ENCODE measurements at places on chromosomes 4 and X.
A peak's percentile ranks its signal among the peaks of the same experiment; 100 is the strongest.

- DNase-seq, result no peak
Measured at GRCh38 chrX:148314876-148315275, 185.5 kb upstream of the AFF2 start.

- DNase-seq, result no peak
Measured at GRCh38 chr4:122150931-122151330, 1.2 kb upstream of the BLTP1 start.

GRCh38 chr4:34193451-34194154, 2050.7 kb downstream of the ARAP2 start:
- DNase-seq, result peak; percentile 39

GRCh38 chrX:29432534-29432933, 782.8 kb upstream of the MAGEB2 start:
- DNase-seq, result peak; percentile 17

- no peak for DNase-seq
Measured at GRCh38 chr4:56857601-56858309, 36.3 kb upstream of the SPINK2 start.

- peak; percentile 12 for DNase-seq
Measured at GRCh38 chr4:33025236-33025635, 2305.1 kb downstream of the PCDH7 start.

DNA sequence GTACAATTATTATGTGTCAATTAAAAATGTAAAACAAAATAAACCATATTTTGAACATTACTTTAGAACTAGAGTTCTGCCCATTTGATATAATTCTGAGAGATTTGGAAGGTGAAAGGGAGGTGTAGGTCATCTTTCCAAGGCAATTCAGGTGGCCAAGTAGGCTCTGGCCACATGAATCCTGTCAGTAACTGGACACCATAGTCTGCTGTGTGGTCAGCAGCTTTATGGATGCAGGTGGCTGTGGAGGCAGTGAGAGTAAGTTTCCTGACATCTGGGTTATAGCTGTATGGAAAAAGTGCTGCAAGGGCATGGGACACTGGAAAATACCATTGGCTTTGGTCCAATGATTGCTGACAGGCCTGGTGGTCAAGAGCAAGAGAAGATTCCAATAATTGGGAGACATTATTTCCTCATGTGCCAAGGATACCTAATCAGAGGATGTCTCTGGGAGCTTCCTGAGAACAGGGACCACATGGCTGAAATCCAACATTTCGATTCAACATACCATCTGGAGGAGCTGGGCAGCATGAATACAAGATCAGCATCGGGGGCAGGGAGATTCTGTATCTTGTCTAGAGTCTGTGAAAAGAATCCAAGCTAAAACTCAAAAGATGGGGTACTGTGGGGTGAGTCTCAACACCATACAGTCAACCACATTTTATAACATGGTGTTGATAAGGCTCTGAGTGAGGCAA, 523.1 kb downstream of the MID1IP1 start:
- DNase-seq, result no peak

DNA sequence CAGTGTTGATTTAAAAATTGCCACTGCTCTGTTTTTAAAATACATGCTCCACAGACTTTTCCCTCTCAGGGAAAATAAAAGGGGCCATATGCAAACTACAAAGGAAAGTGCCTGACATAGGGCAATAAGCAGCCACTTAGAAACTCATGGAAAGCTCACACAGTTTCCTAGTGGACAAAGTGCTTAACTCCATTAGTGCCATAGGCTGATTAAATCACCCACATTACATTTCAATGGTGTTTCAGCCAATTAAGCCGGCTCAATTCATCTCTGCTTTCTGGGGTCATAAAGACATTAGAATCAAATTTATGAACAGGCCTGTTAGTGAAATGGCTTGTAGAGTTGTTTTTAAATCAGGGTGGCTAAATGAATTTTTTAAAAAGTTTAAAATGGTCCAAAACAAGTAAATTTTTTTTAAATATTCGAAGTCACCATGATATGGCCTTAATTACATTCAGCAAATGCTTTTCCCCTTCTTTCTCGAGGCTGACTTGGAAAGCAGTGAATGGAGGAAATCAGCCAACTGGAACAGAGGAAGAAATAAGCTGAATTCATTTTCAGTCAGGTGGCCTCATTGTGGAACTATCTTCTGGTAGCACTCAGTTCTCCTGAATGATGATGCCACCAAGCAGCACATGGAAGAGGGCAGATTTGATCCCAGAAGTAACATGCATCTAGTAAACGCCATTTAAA, 2305.1 kb upstream of the AGA start:
- no peak for DNase-seq

DNA sequence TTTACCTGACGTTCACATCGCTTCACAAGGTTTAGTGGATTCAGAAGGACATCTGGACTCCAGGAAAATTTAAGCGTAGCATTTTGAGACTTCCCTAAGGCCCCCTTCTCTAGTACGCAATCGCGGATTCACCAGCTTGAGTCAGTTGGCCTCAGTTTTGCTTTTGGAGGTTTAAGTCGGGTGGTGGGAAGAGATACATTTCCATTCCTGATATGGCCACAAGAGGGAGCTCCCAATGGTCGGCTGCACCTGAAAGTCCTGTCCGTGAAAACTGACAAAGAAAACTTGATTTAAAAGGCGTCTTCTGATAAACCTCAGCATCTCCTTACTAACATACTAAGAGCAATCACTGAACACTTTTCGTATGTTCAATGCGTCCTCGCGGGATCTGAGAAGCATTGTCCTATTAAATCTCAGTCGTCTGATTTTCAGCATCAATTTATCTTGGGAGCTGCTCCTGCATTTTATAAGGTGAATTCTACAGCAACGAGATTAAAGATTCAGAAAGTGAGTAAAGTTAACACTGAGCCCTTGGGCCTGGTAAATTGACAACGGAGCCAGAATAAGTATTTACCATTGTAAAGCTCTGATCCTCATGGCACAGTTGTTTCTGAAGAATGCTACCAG, 50.6 kb downstream of the LGI2 start:
- peak; percentile 52 for DNase-seq

DNA sequence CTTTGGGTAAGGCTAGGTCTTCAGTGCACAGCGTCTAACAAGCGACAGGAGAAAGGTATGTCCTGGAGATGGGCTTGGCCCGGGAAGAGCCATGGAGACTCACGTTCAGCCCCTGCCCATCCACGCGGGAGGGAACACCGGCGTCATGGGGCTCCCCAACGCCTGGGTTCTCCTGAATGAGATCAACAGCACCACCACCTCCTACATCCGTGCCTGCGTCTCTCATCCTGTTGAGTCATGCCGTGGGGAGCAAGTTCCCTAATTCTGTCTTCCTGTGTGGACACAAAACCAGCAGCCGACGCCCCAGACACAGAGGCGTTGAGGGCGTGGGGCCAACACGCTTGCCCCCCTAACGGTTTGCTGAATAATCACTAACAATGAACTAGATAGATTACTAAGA, 20.1 kb upstream of the IL3RA start:
- no peak for DNase-seq

DNA sequence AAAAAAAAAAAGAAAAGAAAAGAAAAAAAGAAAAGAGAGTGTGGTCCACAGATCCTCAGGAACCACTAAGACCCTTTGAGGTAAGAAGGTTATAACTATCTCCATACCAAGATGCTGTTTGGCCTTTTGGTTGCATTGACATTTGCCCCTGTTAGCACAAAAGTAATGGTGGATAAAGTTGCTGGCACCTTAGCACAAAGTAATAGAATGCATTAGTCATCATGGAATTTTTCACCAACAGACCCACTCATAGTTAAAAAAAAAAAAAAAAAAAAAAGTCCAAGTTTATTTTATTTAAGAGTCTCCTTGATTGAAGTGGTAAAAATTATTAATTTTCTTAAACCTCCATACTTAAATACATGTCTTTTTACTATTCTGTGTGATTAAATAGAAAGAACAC, 78.4 kb upstream of the RBPJ start:
- peak; percentile 21 for DNase-seq

DNA sequence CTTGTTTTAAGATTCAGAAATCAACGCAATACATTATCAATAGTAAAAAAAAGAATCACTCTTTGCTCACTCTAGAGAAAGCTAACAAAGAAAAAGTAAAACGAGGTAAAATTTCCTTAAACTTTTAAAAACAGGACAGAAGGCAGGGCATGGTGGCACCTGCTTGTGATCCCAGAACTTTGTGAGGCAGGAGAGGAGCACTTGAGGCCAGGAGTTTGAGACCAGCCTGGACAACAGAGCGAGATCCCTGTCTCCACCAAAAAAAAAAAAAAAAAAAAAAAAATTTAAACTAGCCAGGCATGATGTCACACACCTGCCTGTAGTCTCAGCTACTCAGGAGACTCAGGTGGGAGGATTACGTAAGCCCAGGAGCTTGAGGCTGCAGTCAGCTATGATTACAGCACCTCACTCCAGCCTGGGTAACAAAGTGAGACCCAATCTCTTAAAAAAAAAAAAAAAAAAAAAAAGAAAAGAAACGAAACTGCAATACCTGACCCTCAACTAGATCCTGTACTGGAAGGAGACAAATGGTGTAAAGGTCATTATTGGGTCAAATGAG, 3.5 kb downstream of the CCNI start:
- peak; percentile 94 for DNase-seq

DNA sequence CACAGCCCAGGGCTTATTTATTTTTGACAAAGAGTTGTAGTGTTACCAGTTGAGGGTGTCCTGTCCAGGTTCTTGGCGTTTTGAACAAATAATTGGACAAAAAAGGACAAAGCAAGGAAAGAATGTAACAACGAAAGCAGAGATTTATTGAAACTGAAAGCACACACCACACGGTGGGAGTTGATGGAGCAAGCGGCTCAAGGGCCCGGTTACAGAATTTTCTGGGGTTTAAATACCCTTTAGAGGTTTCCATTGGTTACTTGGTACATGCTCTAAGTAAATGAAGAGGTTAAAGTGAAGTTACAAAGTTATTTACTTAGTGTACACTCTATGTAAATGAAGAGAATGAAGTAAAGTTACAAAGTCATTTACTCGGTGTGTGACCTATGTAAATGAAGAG, 27.8 kb upstream of the OPHN1 start:
- no peak for DNase-seq

DNA sequence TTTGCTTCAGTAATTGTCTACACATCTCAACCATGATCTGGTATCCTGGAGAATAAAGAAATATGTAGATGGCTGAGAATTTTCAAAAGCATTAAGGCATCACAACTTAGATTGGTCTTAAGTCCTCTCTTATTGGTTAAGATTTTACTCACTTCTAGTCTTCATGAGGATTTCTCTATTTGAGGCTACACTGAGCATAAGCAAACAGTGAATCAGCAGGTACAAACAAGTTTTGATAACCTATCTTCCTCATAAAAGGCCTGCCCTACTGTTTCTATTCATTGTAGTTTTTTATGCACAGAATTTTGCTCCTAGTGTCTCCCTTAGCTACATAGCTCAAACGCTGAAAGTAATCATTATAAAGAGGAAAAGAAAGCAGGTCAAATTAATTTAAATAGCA, 460.7 kb upstream of the RPS6KA3 start:
- DNase-seq, result peak; percentile 48

GRCh38 chr4:87255755-87256154, 35.3 kb upstream of the KLHL8 start:
- DNase-seq, result no peak

- DNase-seq, result no peak
Measured at GRCh38 chrX:73849073-73849472, 286.1 kb downstream of the CHIC1 start.

DNA sequence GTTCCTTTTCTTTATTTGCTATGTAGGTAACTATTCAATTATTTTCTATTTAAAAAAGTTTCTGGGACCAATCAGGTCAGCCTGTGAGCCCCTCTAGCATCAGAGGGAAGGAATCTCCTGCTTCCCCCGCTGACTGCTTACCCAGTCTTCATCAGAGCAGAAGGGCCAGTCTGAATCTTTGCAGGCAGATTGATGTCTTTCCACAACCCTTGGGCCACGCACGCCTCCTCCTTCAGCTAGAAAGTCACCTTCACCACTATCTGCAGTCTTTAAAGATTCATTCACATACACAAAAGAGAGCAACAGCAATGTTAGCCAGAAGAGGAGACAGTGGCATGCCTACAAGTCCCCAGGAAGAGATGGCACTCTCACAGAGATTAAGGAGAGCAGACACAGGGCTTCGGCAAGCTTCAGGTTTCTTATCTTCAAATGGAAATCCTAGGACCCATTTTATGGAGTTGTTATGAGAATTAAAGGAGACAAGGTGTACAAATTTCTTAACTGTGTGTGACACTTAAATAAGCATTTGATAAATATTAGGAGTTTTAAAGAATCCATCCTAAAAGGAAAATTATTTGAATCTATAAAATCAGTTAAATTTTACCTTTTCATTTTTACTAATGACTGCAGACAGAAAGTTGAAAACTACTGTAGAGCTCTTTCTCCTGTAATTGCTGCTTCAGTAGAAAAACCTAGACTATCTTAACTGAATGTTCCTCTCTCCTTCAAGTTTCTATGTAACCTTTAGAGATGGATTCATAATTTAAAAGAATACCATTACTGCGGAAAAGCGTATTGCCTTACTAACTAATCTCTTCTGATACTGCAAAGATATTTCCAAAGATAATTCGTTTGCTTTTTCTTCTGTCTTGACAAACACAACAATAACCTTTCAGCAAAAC, 995 bp downstream of the FGA start:
- DNase-seq, result no peak

DNA sequence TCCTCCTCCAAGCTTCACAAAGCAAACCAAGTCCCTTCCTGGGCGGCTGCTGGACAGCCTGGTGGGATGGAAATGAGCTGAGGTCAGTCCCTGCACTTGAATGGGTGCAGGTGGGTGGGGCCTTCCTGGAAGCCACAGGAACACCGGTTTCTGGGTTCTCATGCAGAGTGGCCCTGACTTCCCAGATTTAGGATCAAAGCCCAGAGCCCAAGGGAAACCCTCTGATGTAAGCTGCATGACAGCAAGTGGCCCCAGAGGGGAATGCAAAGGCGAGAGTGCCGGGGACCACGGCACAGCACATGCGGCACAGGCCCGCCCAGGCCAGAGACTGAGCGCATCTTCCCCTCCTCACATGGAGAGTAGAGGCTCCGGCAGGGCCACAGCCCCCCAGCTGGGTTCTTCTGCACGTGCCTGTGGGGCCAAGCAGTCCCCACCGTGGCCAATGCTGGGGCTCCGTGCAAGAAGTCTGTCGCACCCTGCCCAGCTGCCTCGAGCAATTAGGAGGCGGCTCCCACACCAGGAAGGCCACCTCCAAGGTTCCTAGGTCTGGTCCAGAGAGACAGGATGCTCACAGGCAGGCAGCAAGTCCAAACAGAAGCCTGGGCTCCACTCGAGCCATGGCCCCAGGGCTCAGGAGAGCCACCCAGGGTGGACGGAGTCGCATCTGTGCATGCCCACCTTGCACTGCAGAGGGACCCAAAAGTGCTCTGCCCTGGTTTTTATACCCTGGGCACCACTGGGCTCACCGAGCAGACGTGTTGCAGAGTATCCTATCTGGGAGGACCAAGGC, 83.0 kb downstream of the HTRA3 start:
- DNase-seq, result no peak

GRCh38 chrX:45472968-45473367, 272.3 kb upstream of the DIPK2B start:
- peak; percentile 33 for DNase-seq

- DNase-seq, result no peak
Measured at GRCh38 chrX:17606231-17606630, 131.1 kb upstream of the SCML1 start.

DNA sequence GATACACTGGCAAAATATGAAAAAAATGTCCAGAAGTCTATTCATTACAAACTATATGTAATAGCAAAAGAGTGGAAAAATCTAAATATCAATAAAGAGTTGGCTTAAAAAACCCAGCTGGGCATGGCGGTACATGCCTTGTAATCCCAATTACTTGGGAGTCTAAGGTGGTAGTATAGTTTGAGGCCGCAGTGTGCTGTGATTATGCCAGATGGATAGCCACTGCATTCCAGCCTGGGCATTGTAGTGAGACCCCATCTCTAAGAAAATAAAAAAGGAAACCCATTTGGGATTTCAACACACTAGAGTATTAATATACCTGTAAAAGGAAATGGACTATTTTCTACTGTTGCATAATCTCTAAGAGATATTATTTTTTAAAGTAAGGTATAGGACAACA, 45.4 kb downstream of the AFF1 start:
- DNase-seq, result no peak
